ENCODE measurements at places on chromosomes 2 and 18. TPM values are rescaled to one million over a fixed set of nuclear protein-coding genes. Genes with fewer than 3 reads are reported as not detected.

DNA sequence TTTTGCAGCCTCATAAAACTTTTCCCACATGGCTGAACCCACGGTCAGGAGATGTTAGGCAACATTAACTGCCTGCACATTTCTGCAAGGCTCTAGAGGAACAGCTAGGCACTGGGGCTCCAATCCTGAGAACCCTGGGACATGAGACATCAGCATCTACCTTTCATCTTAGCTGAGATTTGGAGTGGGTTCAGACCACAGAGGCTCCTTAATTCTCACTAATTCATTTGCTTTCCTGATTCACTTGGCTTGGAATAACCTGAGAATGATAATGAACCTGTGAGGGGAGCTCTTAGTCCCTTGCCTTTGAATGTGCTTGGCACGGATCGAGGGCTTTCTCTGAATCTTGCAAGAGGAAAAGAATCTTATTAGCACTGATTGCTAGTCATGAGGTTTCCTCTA is 266.2 kb downstream of the FIGN start:
- H3K4me1 ChIP-seq, result no peaks in the 10 kb centered on the region
- no peaks in the 10 kb centered on the region for H3K36me3 ChIP-seq
- H3K4me3 ChIP-seq, result no peak overlapping the region
- no peak for DNase-seq
- no peak overlapping the region for H3K27ac ChIP-seq
- no peaks in the 10 kb centered on the region for H3K27me3 ChIP-seq

ABCB11 gene
- total RNA-seq, result not detected

DOCK10 gene
- 222 TPM for total RNA-seq

GRCh38 chr2:178388287-178388686 is 62.7 kb downstream of the PRKRA start:
- H3K27me3 ChIP-seq, result peaks cover 3% of the 10 kb centered on the region
- no peak overlapping the region for H3K4me3 ChIP-seq
- H3K36me3 ChIP-seq, result no peaks in the 10 kb centered on the region
- H3K27ac ChIP-seq, result no peak overlapping the region
- H3K4me1 ChIP-seq, result no peaks in the 10 kb centered on the region
- no peak for DNase-seq

HIBCH gene
- 21.0 TPM for total RNA-seq

GRCh38 chr2:10934979-10935350 is 23.2 kb downstream of the KCNF1 start:
- no peaks in the 10 kb centered on the region for H3K4me1 ChIP-seq
- no peaks in the 10 kb centered on the region for H3K36me3 ChIP-seq
- no peak overlapping the region for H3K27ac ChIP-seq
- peaks cover 3% of the 10 kb centered on the region for H3K27me3 ChIP-seq

- H3K27ac ChIP-seq, result no peak overlapping the region
- H3K4me3 ChIP-seq, result no peak overlapping the region
- H3K36me3 ChIP-seq, result no peaks in the 10 kb centered on the region
- DNase-seq, result no peak
- no peaks in the 10 kb centered on the region for H3K4me1 ChIP-seq
Measured at GRCh38 chr2:82740527-82740926, 1718.6 kb downstream of the SUCLG1 start.

- no peak overlapping the region for H3K27ac ChIP-seq
- no peaks in the 10 kb centered on the region for H3K36me3 ChIP-seq
- peaks cover 2% of the 10 kb centered on the region for H3K27me3 ChIP-seq
- H3K4me3 ChIP-seq, result no peak overlapping the region
- H3K4me1 ChIP-seq, result no peaks in the 10 kb centered on the region
- DNase-seq, result no peak
Measured at GRCh38 chr2:142875652-142876051, 1.8 kb upstream of the KYNU start.

LRATD1 gene
- not detected for total RNA-seq

SKOR2 gene
- total RNA-seq, result not detected

- H3K4me3 ChIP-seq, result no peak overlapping the region
- no peak overlapping the region for H3K27ac ChIP-seq
Measured at GRCh38 chr2:224883700-224884099, 158.6 kb downstream of the DOCK10 start.

PTH2R gene
- total RNA-seq, result not detected

UXS1 gene
- total RNA-seq, result 162 TPM

GRCh38 chr2:134324947-134325346 is 71.1 kb downstream of the MGAT5 start:
- no peaks in the 10 kb centered on the region for H3K27me3 ChIP-seq
- H3K4me1 ChIP-seq, result peaks cover 25% of the 10 kb centered on the region
- H3K4me3 ChIP-seq, result no peak overlapping the region
- DNase-seq, result no peak

ZFP36L2 gene
- 874 TPM for total RNA-seq

- H3K4me3 ChIP-seq, result peak overlapping the region; percentile 27
- H3K4me1 ChIP-seq, result peaks cover 18% of the 10 kb centered on the region
- H3K36me3 ChIP-seq, result no peaks in the 10 kb centered on the region
Measured at GRCh38 chr2:73283545-73284295, 558 bp downstream of the FBXO41 start.

DNA sequence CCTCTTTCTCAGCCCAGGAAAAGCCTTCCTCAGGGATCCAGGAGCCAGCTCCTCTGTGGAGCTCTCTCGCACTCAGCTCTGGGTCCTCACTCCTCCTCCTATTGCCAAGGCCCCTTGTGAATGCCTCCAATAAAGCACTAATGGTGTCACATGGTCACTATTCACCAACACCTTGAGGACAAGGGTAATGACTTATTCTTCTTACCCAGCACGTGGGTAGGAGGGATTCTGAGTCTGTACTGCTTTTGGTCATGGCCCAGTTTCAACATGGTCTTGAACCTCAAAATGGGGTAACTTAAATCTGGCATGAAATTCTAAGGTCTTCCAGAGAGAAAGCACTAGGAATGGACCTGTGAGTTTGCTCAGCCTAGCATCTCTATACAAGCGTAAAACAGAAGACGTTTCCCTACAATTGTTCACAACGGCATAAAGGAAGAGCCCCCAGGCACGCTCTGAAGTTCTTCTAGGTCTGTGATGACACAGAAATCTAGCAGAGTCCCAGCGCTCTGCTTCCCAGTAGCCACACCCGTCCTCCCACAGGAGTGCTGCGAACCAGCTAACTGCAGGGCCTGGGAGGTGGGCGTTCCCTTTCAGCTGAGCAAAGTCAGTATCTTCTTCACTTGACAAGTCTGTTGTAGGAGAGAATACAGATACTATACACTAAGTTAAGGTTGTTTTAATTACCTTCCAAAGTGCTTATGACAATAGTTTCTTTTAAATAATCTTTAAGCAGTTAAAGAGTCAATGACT is 14.6 kb upstream of the KIDINS220 start:
- no peaks in the 10 kb centered on the region for H3K36me3 ChIP-seq
- no peak overlapping the region for H3K27ac ChIP-seq
- peaks cover 14% of the 10 kb centered on the region for H3K27me3 ChIP-seq
- no peak overlapping the region for H3K4me3 ChIP-seq

SERPINB13 gene
- total RNA-seq, result not detected

DNA sequence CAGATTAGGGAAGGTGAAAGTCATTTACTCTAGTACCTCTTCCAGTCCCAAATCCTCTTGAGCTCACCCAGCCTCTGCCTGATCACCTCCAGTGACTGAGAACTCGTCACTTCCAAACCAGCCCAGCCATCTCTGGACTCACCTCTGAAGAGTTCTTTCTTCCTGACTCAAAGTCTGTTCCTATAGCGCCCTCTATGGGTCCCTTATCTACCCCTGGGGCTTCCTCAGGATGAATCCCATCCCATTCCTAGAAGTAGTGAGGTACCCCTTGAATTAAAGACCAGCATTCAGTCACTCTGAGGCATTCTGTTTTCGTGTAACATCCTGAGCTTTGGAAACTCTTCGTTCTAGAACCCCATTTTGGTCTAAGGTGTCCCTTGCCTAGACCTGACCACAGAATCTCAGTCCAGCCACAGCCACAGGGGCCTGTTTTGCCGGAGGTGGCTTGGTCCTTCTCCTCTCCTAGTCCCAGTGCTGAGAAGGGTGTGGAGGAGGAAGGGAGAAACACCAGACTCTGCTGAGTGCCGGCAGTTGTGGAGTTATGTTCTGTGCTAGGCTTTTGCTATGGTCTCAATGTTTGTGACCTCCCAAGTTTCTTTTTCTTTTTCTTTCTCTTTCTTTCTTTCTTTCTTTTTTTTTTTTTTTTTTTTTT is 32.7 kb downstream of the SIX3 start:
- H3K27ac ChIP-seq, result no peak overlapping the region
- no peaks in the 10 kb centered on the region for H3K4me1 ChIP-seq
- DNase-seq, result no peak
- no peaks in the 10 kb centered on the region for H3K36me3 ChIP-seq
- no peak overlapping the region for H3K4me3 ChIP-seq
- no peaks in the 10 kb centered on the region for H3K27me3 ChIP-seq

DNA sequence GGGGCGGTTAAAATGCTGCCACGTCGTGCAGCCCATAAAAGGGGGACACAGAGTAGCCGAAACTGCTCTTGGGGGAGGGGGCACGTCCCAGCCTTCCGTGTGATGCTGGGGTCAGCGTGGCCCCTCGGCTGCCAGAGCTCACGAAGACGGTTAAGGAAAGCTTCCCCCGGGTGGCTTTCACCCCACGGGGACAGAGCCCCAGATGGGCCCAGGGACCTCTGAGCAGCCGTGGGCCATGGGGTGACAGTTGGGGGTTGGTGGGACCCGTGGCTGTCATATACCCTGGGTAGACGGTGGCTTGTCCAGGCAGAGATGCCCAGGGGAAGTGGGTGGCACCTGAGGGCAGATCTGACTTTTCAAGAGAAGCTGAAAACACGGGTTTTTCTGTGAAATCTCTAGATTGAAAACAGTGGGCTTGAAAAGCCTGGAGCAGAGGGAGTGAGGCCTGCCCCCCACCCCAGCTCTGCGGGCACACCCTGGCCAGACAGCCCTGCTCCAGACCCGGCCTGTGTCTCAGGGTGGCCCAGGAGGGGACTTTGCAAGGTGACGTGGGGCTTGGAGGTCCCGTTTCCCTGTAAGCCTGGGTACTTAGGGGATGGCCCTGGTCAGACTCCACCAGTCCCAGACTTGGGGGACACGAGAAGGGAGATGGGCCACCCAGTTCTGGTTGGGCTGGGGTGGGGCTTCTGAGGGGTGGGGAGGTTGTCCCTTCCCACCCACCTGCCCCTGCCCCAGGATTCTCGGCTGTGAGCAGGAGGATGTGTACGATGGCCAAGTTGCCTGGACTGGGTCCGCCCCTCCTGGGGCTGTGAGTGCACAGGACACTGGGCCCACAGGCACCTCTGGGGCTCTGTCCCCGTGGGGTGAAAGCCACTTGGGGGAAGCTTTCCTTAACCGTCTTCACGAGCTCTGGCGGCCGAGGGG is 652 bp downstream of the NEU4 start:
- H3K27me3 ChIP-seq, result no peaks in the 10 kb centered on the region
- no peak for DNase-seq
- peaks cover 4% of the 10 kb centered on the region for H3K4me1 ChIP-seq
- H3K4me3 ChIP-seq, result no peak overlapping the region
- H3K36me3 ChIP-seq, result no peaks in the 10 kb centered on the region

ANKRD30BL gene
- not detected for total RNA-seq

- no peaks in the 10 kb centered on the region for H3K4me1 ChIP-seq
- no peak for DNase-seq
- H3K27me3 ChIP-seq, result no peaks in the 10 kb centered on the region
- no peak overlapping the region for H3K27ac ChIP-seq
- no peaks in the 10 kb centered on the region for H3K36me3 ChIP-seq
Measured at GRCh38 chr18:62754026-62754425, 38.7 kb downstream of the PHLPP1 start.

CCDC74B gene
- not detected for total RNA-seq

DNA sequence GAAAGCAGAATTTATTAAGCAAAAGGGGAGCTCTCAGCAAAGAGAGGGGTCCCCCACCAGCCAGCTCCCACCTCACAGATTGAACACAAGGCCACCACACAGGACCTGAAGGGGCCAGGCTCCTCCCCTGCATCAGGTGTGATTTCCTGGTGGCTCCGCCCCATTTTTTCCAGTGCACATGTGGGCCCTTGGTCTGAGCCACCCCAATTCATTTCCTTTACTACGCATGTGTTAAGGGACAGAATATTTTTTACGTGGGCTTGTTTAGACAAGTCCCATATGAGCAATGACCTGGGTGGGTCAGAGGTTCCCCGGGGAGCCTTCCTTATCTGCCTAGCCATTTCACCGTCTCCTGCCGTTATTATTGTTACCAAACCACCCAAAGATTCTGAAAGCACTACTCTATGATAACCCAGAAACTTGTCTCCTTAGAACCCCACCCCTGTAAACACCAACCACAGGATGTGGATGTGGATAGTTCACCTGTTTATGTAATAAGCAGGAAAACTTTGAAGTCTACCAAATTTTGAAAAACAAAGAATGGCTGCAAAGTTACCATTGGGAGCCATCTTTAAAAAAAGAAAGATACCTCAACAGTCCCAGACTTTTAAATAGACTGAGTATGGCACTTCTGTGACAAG is 191.7 kb downstream of the CD226 start:
- H3K4me1 ChIP-seq, result no peaks in the 10 kb centered on the region
- no peaks in the 10 kb centered on the region for H3K36me3 ChIP-seq
- H3K27me3 ChIP-seq, result no peaks in the 10 kb centered on the region
- no peak overlapping the region for H3K4me3 ChIP-seq

HMSD gene
- not detected for total RNA-seq

AKAIN1 gene
- total RNA-seq, result not detected
